ENCODE measurements at places on chromosomes 2 and 18.

DNA sequence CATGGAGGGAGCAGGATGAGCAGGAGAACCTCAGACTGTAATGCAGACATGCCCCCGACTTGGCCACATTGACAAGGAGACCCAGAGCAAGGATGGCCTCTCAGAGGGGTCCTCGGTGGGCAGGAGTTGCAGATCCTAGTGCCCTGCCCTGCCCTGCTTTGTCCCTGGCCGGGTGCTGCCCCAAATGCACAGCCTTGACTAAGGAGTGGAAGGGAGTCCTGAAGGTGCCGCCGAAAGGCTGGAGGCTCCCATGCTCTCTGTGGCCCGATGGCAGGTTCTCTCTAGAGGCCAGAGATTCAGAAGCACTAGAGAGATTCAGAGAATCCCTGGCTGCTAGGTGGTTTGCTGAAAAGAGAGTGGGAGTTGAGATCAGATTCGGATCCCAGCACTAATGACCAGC, 64.4 kb downstream of the MARCO start:
- DNase-seq: no peak

- DNase-seq: no peak
Observed at GRCh38 chr18:55997151-55997561, 409.2 kb upstream of the TCF4 start.

- DNase-seq: no peak
Observed at GRCh38 chr2:55137024-55137958, 87.0 kb upstream of the RTN4 start.

GRCh38 chr2:190178066-190178722, 115.7 kb upstream of the MSTN start:
- no peak for DNase-seq

DNA sequence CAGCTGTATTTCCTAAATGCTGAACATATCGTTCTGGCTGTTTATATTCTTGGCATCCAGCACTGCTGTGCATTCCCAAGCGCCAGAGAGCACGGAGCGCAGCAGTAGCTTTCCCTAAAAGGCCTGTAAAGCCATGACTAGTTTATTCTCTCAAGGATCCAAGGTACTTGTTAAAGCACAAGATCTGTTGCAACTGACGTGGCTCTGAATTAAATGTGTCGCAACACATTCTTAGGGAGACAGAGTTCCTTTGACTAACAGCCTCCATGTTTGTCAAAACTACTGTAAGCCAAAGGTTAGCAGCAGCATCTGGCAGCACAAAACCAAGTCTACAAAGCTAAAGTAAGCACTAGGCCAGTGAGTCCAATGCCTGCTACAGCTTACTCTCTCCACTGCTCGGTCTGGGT, 188.6 kb upstream of the FN1 start:
- no peak for DNase-seq

DNA sequence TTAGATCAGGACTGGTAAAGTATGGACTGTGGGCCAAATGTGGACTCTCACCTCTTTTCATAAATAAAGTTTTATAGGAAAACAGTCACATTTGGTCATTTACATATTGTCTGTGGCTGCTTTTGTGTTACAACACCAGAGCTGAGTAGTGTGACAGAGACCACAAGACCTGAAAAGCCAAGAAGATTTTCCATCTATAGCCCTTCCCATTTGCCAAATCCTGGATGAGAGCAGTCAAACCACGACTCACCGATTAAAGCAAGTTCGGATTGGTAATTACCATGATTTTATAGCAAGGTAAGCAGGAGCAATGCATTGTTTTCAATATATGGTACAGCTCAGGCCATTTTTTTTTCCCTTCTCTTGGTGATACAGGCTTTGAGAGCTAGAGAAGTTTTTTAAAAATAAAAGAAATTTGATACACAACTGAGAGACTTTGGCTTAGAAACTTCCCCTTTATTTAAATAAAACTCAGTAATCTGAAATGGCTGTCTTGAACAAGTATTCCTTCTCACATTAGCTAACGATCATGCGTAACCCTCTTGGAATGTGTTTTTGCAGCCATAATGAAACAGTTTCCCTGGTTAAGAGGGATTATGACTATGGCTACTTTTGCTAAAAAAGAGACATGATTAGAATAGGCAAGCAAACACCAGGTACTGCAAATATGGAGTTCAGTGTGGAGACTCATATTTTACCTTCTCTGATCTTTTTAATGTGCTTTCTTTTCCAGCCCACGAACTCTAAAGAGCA, 9.5 kb upstream of the MALL start:
- no peak for DNase-seq

- no peak for DNase-seq
Observed at GRCh38 chr2:211900000-211900399, 638.6 kb downstream of the ERBB4 start.

GRCh38 chr2:158732573-158733429, 62.3 kb upstream of the DAPL1 start:
- no peak for DNase-seq

- no peak for DNase-seq
Observed at GRCh38 chr2:28347596-28347995, 45.1 kb upstream of the FOSL2 start.

- DNase-seq: no peak
Observed at GRCh38 chr2:11520092-11520693, 13.7 kb upstream of the GREB1 start.

GRCh38 chr18:41456831-41457230, 498.2 kb upstream of the PIK3C3 start:
- DNase-seq: no peak

DNA sequence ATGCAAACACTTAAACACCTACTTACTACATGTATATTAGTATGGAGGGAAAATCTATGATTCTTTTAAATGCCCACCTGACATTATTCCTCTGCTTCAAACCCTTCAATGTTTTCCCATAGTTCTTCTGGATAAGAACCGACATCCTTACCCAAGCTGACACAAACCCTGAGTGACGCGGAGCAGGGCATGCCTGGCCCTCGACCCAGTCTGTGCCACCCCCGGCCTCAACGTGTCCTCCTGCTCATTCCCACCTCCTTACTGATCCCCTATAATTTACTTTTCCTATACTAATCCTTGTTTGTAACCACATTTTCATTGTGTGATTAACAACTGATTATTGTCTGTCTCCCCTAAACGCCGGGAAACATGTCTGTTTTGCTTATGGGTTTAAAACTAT, 17.5 kb downstream of the KIDINS220 start:
- DNase-seq: no peak

- no peak for DNase-seq
Observed at GRCh38 chr2:1591978-1592907, 152.1 kb downstream of the PXDN start.

DNA sequence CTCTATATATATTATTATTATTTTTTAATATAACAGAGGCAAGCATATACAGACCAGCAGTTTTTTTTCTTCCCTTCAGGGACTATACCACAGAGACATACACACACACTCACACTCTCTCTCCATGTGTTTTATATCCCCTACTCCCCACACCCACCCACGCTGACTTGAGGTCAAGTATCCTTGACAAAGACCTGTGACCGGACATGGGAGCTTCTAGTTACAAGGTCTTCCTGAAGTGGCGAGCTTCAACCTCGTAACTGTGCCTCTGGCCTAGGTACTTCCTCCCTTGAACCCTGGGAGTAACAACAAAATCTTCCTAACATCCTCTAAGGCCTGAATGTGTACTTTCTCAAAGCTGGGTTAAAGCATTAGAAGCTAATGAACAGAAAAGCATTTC, 52.5 kb downstream of the POLR1A start:
- DNase-seq: no peak

DNA sequence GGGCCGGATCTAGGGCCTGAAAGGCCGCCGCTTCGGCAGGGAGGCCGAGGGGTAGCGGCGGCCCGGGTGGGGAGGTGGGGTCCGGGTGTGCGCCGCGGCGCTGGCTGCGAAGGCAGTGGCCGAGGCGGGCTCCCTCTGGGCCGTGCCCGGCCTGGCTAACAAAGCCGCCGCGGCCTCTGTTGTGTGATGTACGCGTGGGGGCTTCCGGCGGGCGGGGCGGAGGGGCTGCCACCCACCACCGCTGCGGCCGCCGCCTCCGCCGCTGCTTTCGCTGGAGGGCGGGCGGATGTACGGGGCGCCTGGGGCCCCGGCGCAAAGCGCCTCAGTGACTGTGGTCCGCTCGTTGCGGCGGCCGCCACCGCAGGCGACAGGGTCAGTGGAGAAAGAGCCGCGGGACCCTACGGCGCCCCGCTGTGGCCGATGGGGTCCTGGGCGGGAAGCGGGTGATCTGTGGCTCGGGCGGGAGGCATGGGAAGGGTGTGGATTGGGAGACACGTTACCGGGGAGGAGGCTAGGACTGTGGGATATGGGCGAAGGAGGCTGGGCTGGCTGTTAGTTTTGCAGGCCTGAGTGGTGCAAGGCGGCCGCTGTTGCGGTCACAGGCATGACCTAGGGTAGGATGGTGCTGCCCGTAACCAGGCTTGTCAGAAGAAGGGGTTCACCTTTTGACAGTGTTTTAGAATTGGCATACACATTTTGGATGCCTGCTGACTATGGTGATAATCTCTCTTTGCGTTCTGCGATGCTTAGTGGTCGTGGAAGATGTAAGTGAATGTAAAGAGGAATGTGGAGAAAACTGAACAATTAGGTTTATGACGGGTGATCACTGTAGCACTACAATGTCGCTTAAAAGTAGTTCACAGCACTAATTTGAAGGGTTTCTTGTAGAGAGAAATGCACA, 662 bp downstream of the BZW1 start:
- DNase-seq: peak; percentile 73

GRCh38 chr2:7609974-7610373, 692.8 kb downstream of the RNF144A start:
- DNase-seq: no peak

GRCh38 chr18:62453864-62454263, 69.0 kb upstream of the ZCCHC2 start:
- peak; percentile 37 for DNase-seq

DNA sequence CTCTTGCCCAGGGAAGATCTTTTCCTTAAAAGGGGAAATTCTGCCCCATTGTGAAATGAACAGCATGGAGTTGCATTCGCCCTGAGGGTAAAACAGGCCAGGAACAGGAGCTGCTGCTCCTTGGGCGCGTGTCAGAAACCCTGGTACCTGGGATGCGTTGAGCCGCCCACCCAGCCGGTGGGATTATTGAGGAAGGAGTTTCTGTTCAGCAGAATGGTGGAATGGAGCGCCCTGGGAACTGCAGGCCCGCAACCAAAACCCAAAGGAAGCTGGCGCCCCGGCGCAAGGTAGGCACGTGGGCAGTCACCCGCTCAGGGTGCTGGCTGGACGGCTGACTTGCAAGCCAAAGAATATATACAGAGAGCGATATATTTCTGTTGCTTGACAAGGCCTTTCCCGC, 73.5 kb downstream of the MTCL1 start:
- no peak for DNase-seq

GRCh38 chr18:55515941-55516710, 71.9 kb downstream of the TCF4 start:
- no peak for DNase-seq

- no peak for DNase-seq
Observed at GRCh38 chr2:235610696-235611257, 116.9 kb downstream of the AGAP1 start.

DNA sequence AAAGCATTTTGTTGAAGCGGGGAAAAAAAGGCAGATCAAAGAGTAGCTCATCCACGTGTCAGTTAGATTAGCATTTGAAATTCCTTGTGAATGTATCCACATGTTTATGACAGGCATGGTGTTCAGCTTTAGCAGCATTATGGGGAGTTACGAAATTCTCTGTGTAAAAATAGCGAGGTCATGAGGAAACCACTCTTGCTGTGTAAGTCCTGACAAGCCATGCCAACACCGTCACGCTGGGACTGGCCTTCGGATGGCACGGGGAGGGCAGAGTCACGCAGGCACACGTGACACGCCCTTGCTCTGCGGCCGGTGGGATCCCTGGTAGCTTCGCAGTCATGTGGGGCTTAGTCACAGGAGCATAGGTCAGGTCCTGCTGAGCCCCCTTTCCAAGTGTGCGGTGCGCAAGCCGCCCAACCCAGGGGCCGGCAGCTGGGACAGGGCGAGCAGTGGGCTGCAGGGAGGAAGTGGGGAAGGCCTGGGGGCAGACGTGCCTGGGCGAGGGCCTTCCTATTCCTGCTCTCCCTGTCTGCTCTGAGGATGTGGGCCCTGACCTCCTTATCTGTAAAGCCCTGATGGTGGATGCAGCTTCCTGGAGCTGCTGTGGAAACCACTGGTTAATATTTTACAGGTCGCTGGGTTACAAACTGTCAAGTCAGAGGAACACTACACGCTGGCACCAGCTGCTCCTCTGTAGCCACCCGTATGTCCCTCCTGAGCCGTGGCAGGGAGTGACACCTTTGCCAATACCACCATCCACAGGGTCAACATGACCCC, 18.0 kb downstream of the MBP start:
- DNase-seq: no peak

- DNase-seq: no peak
Observed at GRCh38 chr2:65901756-65902155, 469.4 kb upstream of the SPRED2 start.

DNA sequence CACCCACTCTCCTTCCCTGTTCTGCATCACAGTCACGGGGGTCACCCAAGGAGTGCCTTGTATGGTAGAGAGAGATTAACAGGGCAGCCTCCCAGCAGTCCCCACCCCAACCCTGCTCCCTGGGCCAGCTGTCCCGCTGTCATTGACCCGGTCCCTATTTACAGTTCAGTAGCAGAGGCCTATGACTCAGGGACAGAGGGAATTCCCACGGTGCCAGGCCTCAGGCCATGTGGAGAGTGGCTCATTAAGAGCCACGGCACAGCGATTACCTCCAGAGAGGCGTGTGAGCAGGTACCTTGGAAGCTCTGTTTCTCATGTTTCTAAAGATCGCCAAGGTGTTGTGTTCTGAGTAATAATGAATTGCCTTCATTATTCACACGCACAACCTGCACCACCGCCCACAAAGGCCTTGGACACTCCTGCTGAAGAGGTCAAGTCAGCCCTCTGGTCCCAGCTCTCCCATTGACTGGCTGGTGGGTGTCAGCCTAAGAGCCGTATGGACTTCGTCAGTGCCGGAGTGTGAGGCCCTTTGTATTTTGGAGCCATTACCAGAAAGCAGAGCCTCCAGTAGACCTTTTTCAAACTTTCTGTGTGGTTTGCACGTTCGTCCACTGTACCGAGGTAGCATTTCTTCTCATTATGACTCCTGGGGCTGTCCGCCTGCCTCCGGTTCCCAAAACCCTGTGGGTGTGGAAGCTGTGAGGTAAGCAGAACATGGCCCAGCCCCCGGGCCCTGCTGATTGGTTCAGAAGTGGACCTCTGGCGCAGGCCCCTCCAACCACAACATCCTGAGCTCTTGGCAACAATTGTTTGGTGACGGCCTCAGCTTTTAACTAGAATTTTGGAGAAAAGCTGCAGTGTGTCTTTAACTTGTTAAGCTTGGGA, 47.0 kb downstream of the SERTAD2 start:
- peak; percentile 95 for DNase-seq

GRCh38 chr18:24875286-24875685, 414.8 kb downstream of the HRH4 start:
- DNase-seq: no peak

DNA sequence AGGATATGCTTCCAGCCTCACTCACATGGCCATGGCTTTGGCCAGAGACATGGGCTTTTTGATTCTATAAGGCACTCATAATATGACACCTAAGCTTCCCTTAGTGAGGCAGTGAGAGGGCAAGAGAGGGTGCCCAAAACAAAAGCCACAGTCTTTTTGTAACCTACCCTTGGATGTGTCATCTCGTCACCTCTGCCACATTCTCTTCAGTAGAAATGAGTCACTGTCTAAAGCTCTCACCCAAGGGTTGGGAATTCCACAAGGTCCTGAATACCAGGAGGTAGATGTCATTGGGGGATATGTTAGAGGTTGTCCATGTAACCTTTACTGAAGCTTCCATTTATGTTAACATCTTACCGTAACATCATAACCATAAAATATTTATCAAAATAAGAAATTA, 108.4 kb downstream of the ALMS1 start:
- DNase-seq: peak; percentile 10

GRCh38 chr2:119119999-119120756, 38.4 kb downstream of the C1QL2 start:
- no peak for DNase-seq

- DNase-seq: peak; percentile 46
Observed at GRCh38 chr18:62399781-62400308, 74.7 kb downstream of the TNFRSF11A start.

All from activated CD4-positive, alpha-beta T cell treated with anti-CD3 and anti-CD28 coated beads, Interleukin-10, Interleukin-2, amounts not matched to agents 100 ng/mL and 50 ng/mL, durations not matched to agents 16 hours and 8 hours (primary cell).